ENCODE measurements at places on chromosomes 4 and X.

- no peak overlapping the region for H3K4me3 ChIP-seq
- no peaks in the 10 kb centered on the region for H3K4me1 ChIP-seq
- no peak overlapping the region for H3K27ac ChIP-seq
- DNase-seq = peak; percentile 46
Observed at GRCh38 chr4:145868637-145869409, 69.8 kb downstream of the ZNF827 start.

GRCh38 chr4:126986828-126987227 is 645.9 kb upstream of the INTU start:
- peak; percentile 47 for DNase-seq
- no peaks in the 10 kb centered on the region for H3K36me3 ChIP-seq
- no peaks in the 10 kb centered on the region for H3K27me3 ChIP-seq
- H3K4me3 ChIP-seq = no peak overlapping the region
- no peak overlapping the region for H3K27ac ChIP-seq

GRCh38 chrX:41913476-41913875 is 9.9 kb downstream of the CASK start:
- no peaks in the 10 kb centered on the region for H3K36me3 ChIP-seq
- no peak for DNase-seq
- H3K4me1 ChIP-seq = peaks cover 10% of the 10 kb centered on the region
- no peak overlapping the region for H3K4me3 ChIP-seq
- H3K27ac ChIP-seq = no peak overlapping the region

DNA sequence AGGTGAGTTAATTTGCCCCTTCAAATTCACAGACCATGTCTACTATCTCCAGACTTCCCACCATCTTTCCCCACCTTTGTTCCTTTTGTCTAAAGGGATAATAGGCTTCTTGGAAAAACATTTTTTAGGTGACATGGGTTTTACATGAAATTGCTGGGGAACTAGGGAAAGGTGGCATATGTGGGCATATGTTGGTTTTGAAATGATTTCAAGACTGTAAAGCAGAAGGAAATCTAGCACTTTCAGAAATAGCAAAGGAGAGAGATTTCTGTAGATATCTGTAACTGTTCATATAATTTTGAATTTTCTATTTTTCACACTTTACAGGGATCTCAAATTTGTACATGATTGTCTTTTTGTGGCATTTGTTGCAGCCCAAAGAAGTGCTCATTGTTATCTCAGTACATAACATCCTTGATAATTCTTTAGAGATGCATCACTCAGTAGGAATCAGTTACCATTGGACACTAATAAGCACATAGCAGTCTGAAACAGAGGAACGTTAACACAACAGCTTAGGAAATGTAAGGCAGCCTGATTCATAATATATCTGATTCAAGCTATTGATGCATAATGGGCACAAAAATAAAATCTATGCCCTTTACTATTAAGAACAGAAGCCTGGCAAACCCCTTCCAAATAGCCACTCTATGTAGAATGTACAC is 659.7 kb downstream of the CENPC start:
- H3K27me3 ChIP-seq = no peaks in the 10 kb centered on the region
- H3K4me1 ChIP-seq = no peaks in the 10 kb centered on the region
- H3K4me3 ChIP-seq = no peak overlapping the region
- H3K36me3 ChIP-seq = no peaks in the 10 kb centered on the region
- no peak for DNase-seq
- no peak overlapping the region for H3K27ac ChIP-seq

DNA sequence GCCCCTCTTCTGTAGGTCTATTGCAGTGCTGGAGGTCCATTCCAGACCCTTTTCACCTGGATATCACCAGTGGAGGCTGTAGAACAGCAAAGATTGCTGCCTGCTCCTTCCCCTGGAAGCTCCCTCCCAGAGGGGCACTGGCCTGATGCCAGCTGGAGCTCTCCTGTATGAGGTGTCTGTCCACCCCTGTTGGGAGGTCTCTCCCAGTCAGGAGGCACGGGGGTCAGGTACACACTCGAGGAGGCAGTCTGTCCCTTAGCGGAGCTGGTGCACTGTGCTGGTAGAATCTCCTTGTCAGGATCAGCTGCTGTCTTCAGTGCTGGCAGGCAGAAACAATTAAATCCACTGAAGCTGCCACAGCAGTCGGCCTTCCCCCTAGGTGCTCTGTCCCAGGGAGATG is 276.6 kb downstream of the IL1RAPL2 start:
- H3K4me3 ChIP-seq = no peak overlapping the region
- no peaks in the 10 kb centered on the region for H3K4me1 ChIP-seq
- no peaks in the 10 kb centered on the region for H3K36me3 ChIP-seq
- no peak overlapping the region for H3K27ac ChIP-seq
- DNase-seq = no peak
- no peaks in the 10 kb centered on the region for H3K27me3 ChIP-seq

DNA sequence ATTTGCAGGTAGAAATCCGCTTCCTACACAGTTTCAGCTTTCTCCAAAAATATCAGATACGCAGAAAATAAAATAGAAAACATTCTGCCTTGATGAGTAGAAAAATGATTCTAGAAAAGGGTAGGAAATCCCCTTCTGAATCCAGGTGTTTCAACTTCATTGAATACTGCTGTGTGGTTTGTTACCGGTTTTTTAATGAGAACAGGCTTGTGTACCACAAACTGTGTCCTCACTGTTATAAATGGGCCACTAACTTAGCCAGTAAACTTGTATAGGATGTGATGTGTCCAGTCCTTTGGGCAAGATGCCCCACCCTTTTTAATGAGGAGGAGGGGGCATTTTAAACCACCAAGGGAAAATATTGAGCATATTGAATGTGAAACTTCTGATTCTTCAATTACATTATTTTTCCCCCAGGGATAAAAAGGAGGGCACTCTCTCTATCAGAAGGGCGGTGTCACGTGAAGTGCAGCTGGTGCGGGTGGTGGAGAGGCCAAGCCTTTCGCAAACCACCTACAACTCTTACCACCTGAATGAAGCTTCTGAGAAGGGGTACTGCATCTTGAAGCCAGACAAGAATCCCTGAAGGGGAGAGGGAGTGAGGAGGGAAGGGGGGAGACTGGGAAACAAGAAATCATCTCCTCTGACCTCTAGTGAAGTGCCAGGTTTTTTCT is 4.5 kb downstream of the CXXC4 start:
- H3K27me3 ChIP-seq = peaks cover 18% of the 10 kb centered on the region
- no peak overlapping the region for H3K27ac ChIP-seq
- DNase-seq = no peak
- peak overlapping the region; percentile 67 for H3K4me3 ChIP-seq
- no peaks in the 10 kb centered on the region for H3K36me3 ChIP-seq
- no peaks in the 10 kb centered on the region for H3K4me1 ChIP-seq

- H3K36me3 ChIP-seq = 0 out of 2 replicates have a peak, but pooled peaks cover 3% of the 10 kb centered on the region
- no peaks in the 10 kb centered on the region for H3K27me3 ChIP-seq
- peaks cover 41% of the 10 kb centered on the region for H3K4me1 ChIP-seq
- H3K27ac ChIP-seq = peak overlapping the region; percentile 81
Observed at GRCh38 chr4:163693211-163693610, 198.7 kb downstream of the TMA16 start.

- no peak for DNase-seq
- no peaks in the 10 kb centered on the region for H3K27me3 ChIP-seq
- H3K4me1 ChIP-seq = peaks cover 17% of the 10 kb centered on the region
- H3K36me3 ChIP-seq = no peaks in the 10 kb centered on the region
- no peak overlapping the region for H3K4me3 ChIP-seq
Observed at GRCh38 chrX:68440442-68440841, 7.1 kb upstream of the OPHN1 start.

DNA sequence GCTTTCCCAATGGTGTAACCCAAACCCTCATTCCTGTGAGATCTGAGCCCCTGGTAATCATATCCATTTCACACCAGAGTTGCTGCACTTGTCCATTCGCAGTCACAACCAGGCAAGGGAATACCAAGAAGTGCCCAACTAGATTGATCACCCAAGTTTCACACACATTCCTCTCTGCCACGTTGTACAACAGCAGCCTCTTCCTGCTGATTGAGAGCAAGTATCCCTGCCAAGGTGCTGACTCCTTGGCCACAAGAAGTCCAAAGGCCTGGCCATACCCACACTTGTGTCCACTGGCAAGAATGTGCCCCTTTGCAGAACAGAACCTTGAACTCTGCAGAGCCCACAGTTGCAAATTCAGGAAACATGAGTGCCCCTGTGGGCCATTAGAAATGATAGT is 6.5 kb upstream of the ACOT9 start:
- no peak overlapping the region for H3K27ac ChIP-seq
- no peaks in the 10 kb centered on the region for H3K27me3 ChIP-seq
- no peaks in the 10 kb centered on the region for H3K36me3 ChIP-seq
- no peak for DNase-seq
- peaks cover 20% of the 10 kb centered on the region for H3K4me1 ChIP-seq

- no peak overlapping the region for H3K27ac ChIP-seq
- H3K4me3 ChIP-seq = no peak overlapping the region
Observed at GRCh38 chr4:46698891-46699290, 210.2 kb downstream of the COX7B2 start.
